ENCODE measurements at places on chromosomes 7 and 10. TPM values are rescaled to one million over a fixed set of nuclear protein-coding genes. Genes with fewer than 3 reads are reported as not detected.

- peaks cover 11% of the 10 kb centered on the region for H3K27me3 ChIP-seq
- no peak overlapping the region for H3K4me3 ChIP-seq
- peaks cover 11% of the 10 kb centered on the region for H3K36me3 ChIP-seq
- H3K4me1 ChIP-seq, result peaks cover 15% of the 10 kb centered on the region
- no peak overlapping the region for H3K27ac ChIP-seq
Observed at GRCh38 chr10:113965683-113966082, 78.0 kb upstream of the ADRB1 start.

Gene NPY
- not detected for total RNA-seq

DNA sequence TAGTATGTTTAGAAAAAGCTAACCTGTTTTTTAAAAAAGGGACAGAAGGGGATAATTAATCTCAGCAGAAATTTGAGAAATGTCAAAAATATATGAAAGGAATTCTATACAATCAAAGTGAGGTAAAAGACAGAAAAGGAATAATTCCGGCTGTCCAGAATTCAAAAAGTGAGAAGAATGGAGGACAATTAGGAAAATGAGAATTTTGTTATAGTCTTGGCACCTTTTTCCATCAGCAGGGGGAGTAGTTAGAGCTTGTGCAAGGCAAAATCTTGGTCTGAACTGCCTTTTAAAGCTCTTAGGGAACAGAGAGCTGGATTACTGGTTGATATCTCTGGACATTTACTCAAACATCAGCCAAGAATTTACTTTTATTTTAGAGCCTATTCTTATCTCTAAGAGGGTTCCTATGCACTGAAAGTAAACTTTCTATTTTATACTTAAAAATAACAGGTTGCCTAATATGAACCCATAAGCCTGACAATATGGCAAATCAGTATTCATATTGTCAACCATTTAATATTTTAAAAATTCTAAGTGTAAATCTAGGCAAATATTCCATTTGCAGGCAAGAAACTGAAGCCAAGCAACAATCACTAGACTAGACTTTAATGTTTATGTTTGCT, 185.6 kb downstream of the ANK3 start:
- H3K27me3 ChIP-seq, result peaks cover 5% of the 10 kb centered on the region
- no peaks in the 10 kb centered on the region for H3K4me1 ChIP-seq
- no peak for DNase-seq
- no peaks in the 10 kb centered on the region for H3K36me3 ChIP-seq

DNA sequence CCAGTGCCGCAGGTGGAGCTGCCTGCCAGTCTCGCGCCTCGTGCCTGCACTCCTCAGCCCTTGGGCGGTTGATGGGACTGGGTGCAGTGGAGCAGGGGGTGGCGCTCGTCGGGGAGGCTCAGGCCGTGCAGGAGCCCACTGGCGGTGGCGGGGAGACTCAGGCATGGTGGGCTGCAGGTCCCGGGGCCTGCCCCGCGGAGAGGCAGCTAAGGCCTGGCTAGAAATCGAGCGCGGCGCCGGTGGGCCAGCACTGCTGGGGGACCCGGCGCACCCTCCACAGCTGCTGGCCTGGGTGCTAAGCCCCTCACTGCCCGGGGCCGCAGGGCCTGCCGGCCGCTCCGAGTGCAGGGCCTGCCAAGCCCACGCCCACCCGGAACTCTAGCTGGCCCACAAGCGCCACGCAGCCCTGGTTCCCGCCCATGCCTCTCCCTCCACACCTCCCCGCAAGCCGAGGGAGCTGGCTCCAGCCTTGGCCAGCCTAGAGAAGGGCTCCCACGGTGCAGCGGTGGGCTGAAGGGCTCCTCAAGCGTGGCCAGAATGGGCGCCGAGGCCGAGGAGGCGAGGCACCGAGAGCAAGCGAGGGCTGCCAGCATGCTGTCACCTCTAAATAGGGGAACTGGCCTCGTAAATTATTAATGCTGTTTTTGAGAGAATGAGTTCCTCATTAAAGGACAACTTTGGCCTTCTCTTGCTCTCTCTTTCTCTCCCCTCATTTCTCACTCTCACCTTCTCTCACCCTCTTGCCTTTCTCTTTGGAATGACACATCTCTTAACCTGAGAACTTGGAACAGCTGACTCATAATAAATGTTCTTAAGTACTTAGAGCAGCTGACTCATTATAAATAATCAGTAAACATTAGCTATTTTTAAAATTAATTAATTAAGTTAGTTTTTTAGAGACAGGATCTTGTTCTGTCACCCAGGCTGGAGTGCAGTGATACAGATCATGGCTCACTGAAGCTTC, 4.9 kb downstream of the ACADSB start:
- peaks cover 18% of the 10 kb centered on the region for H3K36me3 ChIP-seq
- H3K4me3 ChIP-seq, result no peak overlapping the region
- no peak for DNase-seq
- H3K4me1 ChIP-seq, result peaks cover 9% of the 10 kb centered on the region
- H3K27me3 ChIP-seq, result no peaks in the 10 kb centered on the region

Gene CCDC3
- 0.06 TPM for total RNA-seq

DNA sequence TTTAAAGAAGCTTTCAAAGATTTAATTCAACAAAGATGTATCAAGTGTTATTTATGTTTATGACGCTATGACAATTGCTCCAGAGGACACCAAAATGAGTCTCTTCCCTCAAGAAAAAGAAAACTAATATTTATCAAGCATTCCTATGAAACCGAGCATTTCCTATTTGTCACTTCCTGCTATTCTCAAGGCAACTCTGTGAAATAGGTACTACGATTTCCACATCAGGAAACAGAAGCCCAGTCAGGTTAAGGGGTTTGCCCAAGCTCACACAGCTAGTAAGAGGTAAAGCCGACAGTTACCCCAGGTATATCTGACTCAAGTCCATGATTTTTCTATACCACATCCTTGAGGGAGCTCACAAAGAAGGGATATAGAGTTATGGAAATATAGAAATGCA, 85.9 kb downstream of the TRIL start:
- no peak overlapping the region for H3K27ac ChIP-seq
- DNase-seq, result no peak
- H3K27me3 ChIP-seq, result peaks cover 2% of the 10 kb centered on the region
- no peaks in the 10 kb centered on the region for H3K36me3 ChIP-seq
- H3K4me1 ChIP-seq, result no peaks in the 10 kb centered on the region

Gene FXYD4
- not detected for total RNA-seq

- H3K36me3 ChIP-seq, result peaks cover 15% of the 10 kb centered on the region
- peaks cover 40% of the 10 kb centered on the region for H3K4me1 ChIP-seq
- peak; percentile 49 for DNase-seq
- no peaks in the 10 kb centered on the region for H3K27me3 ChIP-seq
Observed at GRCh38 chr10:74177140-74177677, 26.2 kb downstream of the ADK start.

GRCh38 chr10:23174074-23174976, 17.8 kb upstream of the PTF1A start:
- H3K4me3 ChIP-seq, result no peak overlapping the region
- no peak for DNase-seq
- peaks cover 77% of the 10 kb centered on the region for H3K27me3 ChIP-seq
- H3K4me1 ChIP-seq, result peaks cover 9% of the 10 kb centered on the region
- H3K27ac ChIP-seq, result no peak overlapping the region

Data from activated naive CD8-positive, alpha-beta T cell treated with anti-CD3 and anti-CD28 coated beads for 36 hours (primary cell).